ENCODE measurements at places on chromosomes 2 and 18. TPM values are rescaled to one million over a fixed set of nuclear protein-coding genes. Genes with fewer than 3 reads are reported as not detected.

DNA sequence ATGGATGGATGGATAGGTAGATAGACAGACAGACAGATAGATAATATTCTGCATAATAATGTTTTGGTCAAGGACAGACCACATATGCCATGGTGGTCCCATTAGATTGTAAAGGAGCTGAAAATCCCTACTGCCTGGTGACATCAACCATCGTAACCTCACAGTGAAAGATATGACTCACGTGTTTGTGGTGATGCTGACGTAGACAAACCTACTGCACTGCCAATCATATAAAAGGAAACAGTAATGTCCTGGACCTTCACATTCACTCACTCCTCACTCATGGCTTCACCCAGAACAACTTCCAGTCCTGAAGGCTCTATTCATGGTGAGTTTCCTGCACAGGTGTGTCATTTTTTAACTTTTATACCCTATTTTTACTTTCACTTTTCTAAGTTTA, 202.9 kb upstream of the TPO start:
- DNase-seq = no peak

DNA sequence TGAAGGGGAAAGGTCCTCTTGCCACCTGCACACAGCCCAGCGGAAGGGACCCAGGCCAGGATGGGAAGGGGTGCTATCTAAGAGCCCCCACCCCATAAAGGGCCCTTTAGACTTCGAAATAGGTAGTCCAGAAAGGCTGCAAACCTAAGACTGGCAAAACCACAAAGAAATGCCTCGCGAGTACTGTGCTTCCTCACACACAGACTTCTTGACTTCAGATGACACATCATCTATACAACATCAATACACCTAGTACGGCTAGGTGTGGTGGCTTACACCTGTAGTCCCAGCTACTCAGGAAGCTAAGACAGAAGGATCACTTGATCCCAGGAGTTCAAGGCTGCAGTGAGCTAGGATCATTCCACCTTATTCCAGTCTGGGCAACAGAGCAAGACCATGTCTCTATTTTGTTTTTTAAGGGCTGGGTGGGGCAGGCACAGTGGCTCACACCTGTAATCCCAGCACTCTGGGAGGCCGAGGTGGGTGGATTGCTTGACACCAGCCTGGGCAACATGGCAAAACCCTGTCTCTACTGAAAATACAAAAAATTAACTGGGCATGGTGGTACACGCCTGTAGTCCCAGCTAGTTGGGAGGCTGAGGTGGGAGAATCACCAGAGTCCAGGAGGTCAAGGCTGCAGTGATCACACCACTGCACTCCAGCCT, 125.8 kb downstream of the CABLES1 start:
- no peak for DNase-seq

- no peak for DNase-seq
Measured at GRCh38 chr2:79512442-79513401, at the start of gene CTNNA2. TSS of gene CTNNA2 (plus strand) at chr2:79513051.

DNA sequence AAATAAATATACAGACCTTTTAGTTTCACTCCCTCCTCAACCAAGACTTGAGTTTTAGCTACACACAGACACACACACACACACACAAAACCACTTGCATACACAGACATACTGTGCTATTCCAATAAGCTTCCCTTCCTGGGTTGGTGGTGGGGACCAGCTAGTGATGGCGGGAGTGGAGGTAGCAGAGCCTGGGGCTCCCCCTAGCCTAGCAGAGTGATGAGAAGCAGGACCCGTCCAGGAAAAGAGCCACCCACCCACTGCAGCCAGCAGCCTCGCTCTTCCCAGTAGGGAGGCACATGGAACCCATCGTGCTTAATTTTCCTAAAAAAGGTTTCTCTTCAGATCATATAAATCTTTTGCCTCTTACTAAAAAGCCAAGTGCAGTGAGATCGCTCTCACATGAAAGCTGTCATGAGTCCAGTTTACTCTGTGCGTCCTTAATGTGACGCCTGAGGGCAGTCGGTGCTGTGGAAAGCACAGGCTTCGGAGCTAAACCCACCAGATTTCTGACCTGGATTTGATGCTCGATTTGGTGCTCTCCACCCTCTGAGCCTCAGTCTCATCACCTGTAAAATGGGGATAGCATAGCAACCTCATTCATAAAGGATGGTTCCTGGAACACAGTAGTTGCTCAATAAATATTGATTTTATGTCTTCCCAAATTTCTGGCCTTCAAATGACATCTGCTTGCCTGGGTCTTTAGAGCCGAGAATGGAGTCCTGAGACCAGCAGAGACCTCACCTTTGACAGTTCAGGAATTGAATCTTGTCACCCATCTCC, 60.1 kb upstream of the YWHAQ start:
- no peak for DNase-seq

The TEX44 gene
- total RNA-seq = not detected
